ENCODE measurements at places on chromosomes 3 and 15. TPM values are rescaled to one million over a fixed set of nuclear protein-coding genes. Genes with fewer than 3 reads are reported as not detected.

DNA sequence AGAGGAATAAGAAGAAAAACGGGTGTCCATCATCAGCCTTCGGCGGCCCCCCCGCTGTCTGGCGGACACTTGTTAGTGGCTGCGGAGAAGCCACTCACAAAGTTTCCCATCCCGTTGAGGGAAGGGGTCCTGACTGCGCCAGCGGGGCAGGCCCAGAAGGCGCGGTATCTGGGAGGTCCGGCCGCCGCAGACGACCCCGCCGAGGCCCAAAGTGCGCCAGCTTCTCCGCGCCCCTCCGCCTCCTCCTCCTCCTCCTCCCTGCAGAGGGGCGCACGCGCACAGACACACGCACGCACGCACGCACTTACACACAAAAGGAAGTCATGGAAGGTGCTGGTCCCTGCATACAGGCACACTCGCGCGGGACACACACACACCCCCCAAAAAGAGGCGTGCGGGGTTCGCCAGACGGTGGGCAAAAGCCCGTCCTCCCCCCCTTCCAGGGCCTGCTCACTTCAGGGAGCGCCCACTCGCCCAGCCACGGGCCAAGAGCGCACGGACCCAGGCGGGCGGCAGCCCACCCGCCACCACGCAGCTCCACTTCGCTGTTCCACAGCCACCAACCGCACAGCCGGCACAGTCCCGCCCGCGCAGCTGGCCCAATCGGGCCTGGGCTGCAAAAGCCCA lies 18.0 kb downstream of the ZNF148 start:
- peak; percentile 72 for DNase-seq

DNA sequence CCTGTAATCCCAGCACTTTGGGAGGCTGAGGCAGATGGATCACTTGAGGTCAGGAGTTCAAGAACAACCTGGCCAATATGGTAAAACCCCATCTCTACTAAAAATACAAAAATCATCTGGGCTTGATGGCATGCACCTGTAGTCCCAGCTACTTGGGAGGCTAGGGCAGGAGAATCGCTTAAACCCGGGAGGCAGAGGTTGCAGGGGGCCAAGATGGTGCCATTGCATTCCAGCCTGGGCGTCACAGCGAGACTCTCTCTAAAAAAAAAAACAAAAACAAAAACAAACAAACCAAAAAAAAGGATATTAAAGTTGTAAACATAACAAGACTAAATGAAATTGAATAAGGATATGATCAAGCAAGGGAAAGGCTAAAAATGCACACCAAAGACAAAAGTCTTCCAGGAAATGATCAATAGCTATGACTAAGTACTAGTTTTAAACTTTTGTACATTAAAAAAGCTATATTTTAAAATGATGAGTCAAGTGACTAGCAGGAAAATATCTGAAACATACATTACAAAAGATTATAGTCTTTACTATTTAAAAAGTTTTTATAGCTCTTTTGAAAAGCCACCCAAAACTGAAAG lies 28.6 kb downstream of the KLHL6 start:
- no peak for DNase-seq

DNA sequence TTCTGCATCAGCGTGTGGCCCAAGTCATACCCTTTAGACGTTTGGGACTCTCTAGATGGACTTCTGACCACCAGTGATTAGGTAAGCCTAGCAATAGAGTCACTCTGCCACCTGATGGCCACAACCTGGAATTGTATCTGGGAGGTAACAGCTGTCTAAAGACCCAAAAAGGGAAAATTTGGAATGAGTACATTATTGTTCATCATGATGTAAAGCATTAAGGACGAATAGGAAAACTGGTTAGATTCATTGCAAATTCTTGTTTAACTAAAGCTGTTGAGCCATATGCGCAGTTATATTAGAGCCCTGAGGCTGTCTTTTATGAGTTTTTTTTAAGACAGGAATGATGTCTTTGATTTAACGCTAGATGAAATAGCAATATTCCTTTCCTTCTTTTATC lies 63.6 kb downstream of the FAM81A start:
- DNase-seq = no peak

GRCh38 chr3:41288785-41289184 lies 89.5 kb downstream of the CTNNB1 start:
- no peak for DNase-seq

DNA sequence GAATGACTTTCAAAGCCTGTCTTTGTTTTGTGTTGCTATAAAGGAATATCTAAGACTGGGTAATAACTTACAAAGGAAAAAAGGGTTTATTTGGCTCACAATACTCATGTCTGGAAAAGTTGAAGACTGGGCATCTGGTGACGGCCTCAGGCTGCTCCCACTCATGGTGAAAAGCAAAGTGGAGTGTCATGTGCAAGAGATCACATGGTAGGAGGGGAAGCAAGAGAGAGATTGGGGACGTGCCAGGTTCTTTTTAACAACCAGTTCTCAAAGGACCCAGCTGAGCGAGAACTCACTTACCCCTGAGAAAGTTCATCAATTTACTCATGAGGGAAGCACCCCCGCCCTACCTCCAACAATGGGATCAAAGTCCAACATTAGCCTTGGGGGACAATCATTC lies 929.4 kb downstream of the ROBO1 start:
- no peak for DNase-seq

DNA sequence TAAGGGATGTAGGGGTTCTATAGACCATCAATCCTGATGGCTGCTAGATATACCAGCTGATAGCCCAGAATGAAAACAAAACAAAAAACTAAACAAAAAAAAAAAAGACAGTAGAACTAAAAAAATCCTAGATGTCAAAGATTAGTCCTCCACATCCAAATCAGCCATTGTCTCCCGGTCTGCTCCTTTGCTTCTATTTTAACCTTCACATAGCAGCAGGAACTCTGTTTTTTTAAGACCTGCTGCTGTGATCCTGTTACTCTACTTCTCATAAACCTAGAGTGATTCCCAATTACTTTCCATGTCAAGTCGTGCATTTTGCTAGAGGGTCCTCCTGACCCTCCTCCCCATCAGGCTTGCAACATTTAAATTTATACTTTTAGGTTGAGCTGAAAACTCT lies 2.5 kb downstream of the IFT122 start:
- DNase-seq = no peak

DNA sequence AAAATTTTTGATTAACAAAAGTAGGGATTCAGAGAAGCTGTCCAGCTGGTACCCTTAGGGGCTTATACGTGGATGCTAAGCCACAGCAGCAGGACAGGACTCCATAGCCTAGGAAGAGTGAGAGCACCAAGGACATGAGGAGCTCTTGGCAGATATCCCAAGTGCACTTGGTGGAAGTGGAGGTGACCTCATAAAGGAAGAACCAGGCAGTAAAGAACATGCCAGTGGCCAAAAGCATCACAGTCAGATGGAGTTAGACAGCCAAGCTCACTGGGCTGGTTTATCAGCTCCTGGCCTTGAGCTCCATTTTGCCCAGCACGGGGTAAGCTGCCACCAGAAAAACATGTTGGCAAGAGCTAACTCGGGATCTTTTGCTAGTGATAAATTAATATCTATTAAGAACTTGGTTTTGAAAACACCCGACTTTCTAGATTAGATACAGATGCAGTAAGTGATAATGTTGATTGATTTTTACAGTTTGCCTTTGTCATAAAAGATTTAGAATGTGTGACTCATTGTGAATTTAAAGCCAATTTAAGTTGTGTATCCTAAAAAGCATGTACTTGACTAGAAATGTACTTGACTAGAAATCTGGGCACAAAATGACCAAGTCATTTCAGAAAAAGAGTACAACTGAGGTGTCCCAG lies 108.0 kb downstream of the CMSS1 start:
- DNase-seq = no peak

DNA sequence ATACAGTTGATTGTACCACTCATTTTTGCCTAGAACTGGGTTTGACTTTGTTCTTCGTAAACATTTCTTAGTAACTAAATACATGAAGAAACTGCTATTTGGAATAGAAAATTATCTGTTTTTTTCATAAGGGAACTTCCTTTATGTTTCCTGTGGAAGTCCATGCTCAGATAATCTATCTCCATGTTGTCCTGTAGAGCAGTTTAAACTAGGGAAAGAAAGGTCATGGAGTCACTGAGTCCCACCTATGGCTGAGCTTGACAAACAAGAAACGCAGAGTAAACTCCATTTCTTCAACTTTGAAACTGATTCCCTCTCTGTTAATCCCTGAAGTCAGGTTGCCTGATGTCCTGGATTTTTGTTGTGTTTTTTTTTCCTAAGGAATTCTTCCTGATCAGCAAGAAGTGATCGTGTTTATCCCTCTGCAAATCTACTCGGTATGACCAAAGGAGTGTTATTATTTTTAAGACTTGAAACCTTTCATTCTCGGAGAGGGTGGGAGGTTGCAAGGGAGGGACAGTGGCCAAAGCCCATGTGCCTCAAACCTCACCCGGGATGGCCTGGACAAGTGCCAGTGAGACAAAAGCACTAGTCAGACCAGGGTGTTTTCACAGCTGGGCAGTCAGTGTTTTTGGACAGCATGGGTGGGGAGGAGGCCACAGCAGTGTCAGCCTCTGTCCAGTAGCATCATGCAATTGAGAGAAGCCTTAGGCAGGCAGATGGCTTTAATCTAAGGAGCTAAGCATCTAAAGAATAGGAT lies 129.8 kb upstream of the PHLDB2 start:
- DNase-seq = peak; percentile 80

DNA sequence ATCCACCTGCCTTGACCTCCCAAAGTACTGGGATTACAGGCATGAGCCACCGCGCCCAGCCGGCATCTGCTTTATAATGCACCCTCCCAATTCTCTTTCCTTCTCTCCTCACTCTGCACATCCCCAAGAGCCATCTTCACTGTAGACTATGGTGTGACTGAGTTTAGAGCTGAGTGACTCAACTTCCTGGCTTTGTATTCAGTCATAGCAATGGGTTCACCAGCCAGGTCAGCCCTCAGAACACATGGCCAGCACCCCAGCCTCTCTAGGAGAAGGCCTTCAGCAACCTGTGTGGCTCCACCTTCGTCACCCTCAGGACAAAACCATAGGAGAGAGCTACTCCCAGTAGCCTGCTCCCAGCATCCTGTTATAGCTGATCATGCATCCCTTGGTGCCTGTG lies 33.0 kb downstream of the ARID3B start:
- DNase-seq = no peak

GRCh38 chr3:33115024-33115768 lies 1.4 kb downstream of the CRTAP start:
- DNase-seq = peak; percentile 89

DNA sequence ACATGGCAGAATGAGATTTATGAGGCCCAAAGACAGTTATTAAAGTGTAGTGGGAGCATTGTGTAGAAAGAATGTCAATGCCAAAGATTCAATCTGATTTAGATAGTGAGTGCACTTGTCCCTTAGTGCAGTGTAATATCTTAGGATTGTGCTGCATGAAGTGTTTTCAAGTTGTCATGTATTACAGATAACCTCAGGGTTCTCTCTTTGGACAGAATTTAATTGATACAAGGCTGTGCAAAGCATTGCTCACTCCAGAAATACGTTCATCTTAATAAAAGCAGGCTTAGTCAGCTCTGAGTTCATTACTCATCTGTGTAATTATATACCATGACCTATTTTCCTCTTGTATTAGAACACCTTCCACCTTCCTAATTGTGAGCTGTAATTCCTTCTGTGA lies 16.0 kb upstream of the GPR171 start:
- DNase-seq = no peak

DNA sequence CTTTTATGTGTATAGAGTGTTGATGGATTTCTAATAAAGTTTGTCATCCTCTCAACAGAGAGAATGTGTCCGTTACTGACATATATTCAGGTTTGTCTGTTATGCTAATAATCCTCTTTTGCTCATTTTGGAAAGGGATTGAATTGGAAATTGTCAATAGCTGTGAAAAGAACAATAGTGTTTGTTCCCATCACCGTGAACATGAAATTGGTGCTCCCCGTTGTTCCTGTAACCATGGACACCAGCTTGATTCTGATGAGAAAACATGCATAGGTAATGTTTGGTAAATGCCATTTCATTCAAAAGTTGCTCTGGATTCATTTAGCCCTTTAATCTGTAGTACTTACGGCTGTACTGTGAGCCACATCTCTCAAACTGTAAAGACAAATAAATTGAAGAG lies 707.0 kb upstream of the GOLIM4 start:
- DNase-seq = no peak

DNA sequence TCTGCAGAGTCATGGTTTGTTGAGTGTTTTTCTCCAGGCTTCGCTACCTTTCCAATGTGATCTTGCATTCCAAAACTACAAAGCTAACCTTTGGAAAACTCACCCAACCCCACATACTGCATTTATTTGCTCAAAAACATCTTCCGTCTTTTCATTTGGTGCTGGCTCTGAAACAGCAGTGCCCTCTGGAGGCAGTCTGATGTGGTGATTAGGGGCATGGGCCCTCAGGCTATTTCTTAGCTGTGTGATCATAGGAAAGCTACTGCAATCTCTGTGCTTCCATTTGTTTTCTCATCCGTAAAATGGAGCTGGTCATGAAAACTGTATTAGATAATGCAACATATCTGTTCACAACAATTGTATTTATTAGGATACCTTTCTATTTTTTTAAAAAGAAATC lies 47.0 kb downstream of the MTHFS start:
- DNase-seq = no peak

GRCh38 chr3:23421811-23422516 lies 218.8 kb downstream of the UBE2E2 start:
- DNase-seq = no peak

GRCh38 chr3:129618901-129619671 lies 12.6 kb upstream of the PLXND1 start:
- peak; percentile 74 for DNase-seq

DNA sequence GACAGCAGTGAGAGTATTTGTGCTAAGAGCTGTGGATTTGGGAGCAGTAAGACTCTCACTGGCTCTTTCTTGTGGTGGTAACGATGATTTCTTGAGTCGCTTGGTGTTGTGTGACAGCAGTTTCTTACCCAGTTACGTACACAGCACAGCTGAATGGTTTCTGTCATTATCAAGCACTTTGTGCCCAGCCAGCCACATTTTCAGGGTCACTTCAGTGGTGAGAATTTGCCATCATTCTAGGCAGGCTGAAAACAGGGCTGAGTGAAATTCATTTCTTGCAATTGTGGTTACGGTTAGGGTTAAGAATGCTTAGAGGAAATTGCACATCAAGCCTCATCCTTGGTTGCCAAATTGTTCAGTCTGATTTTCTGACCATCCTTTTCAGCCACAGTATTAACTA lies 130.1 kb downstream of the RYR3 start:
- DNase-seq = no peak

GRCh38 chr3:47000922-47001730 lies 21.7 kb downstream of the NBEAL2 start:
- peak; percentile 32 for DNase-seq

TMEM42 gene
- 14.1 TPM for polyA plus RNA-seq

KLHL25 gene
- polyA plus RNA-seq = 1.8 TPM

CIDEC gene
- polyA plus RNA-seq = 75.3 TPM

BTLA gene
- 0.13 TPM for polyA plus RNA-seq

INAFM2 gene
- 26.0 TPM for polyA plus RNA-seq

XCR1 gene
- not detected for polyA plus RNA-seq

SNX4 gene
- 17.3 TPM for polyA plus RNA-seq

SPINK8 gene
- not detected for polyA plus RNA-seq

Data from aorta (tissue), 5 donors.